ENCODE measurements at places on chromosomes 5 and 9. TPM values are rescaled to one million over a fixed set of nuclear protein-coding genes. Genes with fewer than 3 reads are reported as not detected.

The SLC4A9 gene
- not detected for total RNA-seq

The KLHL3 gene
- total RNA-seq, result 1.2 TPM

DNA sequence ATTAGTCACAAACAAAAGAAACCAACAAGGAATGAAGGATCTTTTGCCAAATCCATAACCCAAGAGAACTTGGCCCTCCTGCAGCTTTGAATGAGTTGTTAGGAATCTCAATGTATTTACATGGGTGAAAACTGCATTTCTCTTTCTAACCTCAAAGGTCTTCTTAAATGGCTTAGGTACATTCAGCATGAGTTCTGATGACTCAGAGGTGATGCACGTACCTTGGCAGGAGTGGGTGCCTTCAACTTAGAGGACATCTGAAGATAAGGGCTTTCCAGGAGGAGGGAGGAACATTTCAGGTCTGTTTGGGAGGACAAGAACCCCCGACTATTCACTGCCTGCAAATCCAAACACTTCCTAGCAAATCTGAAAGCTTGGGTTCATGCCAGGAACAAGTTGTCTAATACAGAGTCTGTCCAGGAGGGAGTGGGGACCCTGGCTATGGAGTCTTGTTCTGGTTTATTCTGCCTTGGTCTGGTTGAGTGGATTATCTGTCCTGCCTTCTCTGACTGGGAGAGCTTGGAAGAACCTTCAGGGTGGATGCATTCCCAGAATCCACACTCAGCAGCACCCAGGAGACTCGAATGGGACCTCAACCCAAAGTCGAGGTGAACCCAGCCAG, 65.7 kb downstream of the IRX2 start:
- no peak for DNase-seq

- no peak for DNase-seq
Observed at GRCh38 chr5:136212252-136212721, 19.3 kb upstream of the SMIM32 start.

DNA sequence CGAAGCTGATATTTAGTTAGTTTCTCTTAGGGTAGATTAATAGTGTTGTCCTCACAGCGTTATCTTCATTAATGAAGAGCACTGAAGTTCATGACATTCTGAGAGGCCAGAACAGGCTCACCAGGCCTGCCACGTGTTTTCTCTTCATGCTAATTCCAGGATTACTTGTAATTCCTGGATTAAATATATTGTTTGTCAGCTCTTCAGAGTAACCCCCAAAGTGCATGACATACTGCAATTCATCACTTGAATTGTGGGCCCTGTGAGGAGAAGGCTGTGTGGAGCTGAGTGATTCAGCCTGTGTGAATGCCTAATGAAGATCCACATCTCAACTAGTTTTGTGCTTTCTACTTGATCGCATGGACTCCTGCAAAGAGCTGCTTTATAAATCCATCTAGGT, 401.0 kb upstream of the ADAMTSL1 start:
- no peak for DNase-seq
